AG09319 (cell line): ENCODE measurements at places on chromosomes 3 and 15.
A peak's percentile ranks its signal among the peaks of the same experiment; 100 is the strongest.

DNA sequence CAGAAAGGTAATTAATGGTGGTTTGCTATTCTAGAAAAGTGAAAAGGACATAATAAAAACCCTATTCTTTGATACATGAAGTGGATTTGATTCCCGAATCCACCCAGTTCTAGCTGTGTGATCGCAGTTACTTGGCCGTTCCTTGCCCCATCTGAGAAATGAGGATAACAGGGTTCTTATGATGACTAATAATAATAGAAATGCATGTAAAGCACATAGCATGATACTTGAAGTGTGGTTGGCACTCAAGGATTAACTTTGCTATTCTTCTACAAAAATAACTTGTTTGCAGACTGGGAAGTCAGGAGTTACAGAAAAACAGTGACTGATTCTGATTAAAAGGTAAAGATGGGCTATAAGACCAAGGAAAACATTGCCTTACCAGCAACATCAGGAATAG is 26.8 kb downstream of the PARL start:
- no peak for DNase-seq

DNA sequence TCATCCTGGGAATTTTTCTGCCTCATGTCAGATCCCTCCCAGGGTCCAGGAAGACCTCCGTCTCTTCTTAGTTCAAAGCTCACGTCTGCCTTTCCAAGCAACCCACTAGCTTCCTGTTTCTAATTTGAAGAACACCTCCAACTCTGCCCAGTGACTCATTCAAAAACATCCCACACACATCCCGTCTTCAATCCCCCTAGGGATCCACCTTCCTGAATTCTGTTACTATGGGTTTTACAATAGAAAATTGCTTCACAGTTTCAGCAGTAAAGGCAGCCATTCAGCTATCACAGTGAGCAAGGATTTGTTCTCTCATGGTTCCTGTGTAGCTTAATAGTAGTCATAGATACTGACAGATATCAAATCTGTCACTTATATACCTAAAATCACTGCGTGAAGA is 308.3 kb upstream of the CCDC54 start:
- DNase-seq: peak; percentile 49

DNA sequence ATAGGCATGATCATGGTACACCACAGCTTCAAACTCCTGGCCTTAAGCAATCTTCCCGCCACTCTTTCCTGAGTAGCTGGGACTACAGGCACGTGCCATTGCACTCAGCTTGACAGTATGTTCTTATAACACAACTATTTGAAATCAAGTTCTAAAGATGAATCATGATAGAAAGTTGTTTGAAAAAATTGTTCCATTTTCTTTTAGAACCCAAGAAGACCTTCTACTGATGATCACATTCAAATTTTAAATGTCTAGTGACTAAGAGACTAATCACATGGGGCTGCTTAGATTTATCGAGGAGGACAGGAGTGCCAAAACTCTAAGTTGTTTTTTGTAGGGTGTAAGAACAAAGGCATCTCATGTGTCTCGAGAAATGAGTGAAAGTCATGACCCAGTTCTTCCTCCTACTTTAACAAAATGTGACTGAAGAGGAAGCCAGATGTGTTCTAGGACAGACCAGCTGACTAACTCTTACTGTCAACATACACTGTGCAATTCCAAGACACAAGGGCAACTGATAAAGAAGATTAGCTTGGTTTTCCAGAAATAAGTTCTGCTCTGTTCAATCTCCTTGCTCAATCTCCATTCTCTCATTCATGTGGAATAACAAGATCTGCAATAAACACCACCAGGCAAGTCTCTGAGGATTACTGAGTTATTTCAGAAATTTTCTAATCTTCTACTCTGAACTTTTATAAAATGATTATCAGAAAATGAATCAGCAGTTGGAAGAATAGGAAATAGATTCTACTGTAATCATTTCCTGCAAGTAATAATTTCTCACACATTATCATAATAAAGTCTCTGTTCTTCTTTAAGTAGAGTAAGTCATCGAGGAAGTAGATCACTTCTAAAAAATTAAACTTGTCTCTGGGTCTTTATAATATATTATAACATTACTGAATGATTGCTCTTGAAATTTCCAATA is 122.6 kb upstream of the CCNL1 start:
- peak; percentile 73 for DNase-seq

- no peak for DNase-seq
These were observed 60.4 kb downstream of the P3H2 start for GRCh38 chr3:190060192-190060775.

GRCh38 chr3:27561576-27561975 is 77.4 kb upstream of the SLC4A7 start:
- no peak for DNase-seq

GRCh38 chr3:119676020-119676419 is 1.2 kb downstream of the COX17 start:
- DNase-seq: no peak

DNA sequence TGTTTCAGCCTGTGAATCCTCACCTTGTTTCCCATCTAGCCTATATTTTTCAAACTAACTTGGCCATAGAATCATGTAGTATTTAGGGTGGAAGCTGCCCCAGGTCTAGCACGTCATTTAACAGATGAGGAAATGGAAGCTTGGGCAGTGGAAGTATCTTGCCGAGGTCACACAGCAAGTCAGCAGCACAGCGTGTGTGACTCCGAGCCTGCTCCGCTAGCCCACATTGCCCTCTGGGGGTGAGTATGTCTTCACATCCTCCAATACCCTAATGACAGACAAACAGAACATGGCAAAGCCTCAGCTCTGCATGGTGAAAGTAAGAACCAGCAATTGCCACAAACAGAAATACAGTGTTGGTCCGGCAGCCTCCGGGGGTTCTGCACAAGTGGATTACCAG is 2.2 kb upstream of the CCR5 start:
- no peak for DNase-seq

GRCh38 chr3:64827431-64827830 is 139.6 kb upstream of the ADAMTS9 start:
- DNase-seq: no peak

DNA sequence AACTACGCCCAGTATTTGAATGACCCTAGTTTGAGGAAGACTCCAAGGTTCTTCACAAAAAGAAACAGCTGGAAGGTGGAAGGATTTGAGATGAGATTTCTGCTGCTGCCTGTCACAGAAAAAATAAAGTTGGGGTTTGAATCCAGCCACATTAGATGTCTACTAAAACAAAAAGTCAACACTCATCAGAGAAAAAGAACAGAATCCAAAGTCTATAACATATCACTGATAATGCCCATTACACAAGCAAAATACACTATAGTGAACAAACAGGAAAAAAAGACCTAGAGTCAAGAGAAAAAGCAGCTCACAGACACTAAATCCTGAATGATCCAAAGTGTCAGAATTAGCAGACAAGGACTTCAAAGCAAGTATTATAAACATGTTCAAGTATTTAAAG is 56.0 kb downstream of the RFX7 start:
- no peak for DNase-seq

DNA sequence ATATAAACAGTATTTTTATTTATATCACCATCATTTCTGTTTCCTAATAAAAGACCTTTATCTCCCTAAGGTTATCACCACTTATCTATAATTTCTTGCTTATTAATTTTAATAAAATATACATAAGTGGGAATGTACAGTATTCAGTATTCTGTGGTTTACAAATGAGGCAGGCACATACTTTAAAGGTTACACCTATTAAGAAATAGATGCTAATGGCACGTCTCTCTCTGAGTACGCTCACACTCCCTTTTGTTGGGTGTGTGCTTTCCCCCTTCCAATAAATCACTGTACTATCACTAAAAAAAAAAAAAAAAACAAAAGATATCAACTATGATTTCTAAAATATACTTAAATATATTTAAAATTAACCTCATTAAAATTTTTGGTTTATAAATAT is 8.9 kb downstream of the OXNAD1 start:
- no peak for DNase-seq

DNA sequence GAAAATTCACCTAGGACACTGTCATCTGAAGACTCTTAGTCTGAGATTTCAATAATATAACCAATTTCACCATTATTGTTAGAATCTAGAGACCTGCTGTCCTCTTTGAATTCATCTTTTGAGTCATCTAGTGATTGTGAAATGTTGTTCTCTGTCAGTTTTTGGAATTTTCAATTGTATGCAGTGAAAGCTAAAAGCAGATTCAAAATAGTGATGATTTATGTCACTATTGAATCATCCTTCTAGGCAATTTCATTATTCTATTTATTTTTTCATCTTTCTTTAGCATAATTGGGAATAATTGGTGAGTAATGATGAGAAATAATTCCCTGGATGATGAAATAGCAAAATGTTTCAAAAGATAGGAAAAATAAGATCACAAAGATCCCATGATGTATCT is 101.7 kb upstream of the EIF1B start:
- no peak for DNase-seq

- DNase-seq: no peak
These were observed 43.2 kb downstream of the LRRFIP2 start for GRCh38 chr3:37130984-37131859.

GRCh38 chr15:42165106-42165505 is 8.7 kb upstream of the PLA2G4F start:
- DNase-seq: no peak

GRCh38 chr3:121834157-121834670 is 646 bp downstream of the IQCB1 start:
- DNase-seq: no peak

- DNase-seq: peak; percentile 3
These were observed 66.6 kb upstream of the TBC1D5 start for GRCh38 chr3:17808994-17809393.

GRCh38 chr15:63447017-63447676 is 57.2 kb upstream of the USP3 start:
- no peak for DNase-seq

DNA sequence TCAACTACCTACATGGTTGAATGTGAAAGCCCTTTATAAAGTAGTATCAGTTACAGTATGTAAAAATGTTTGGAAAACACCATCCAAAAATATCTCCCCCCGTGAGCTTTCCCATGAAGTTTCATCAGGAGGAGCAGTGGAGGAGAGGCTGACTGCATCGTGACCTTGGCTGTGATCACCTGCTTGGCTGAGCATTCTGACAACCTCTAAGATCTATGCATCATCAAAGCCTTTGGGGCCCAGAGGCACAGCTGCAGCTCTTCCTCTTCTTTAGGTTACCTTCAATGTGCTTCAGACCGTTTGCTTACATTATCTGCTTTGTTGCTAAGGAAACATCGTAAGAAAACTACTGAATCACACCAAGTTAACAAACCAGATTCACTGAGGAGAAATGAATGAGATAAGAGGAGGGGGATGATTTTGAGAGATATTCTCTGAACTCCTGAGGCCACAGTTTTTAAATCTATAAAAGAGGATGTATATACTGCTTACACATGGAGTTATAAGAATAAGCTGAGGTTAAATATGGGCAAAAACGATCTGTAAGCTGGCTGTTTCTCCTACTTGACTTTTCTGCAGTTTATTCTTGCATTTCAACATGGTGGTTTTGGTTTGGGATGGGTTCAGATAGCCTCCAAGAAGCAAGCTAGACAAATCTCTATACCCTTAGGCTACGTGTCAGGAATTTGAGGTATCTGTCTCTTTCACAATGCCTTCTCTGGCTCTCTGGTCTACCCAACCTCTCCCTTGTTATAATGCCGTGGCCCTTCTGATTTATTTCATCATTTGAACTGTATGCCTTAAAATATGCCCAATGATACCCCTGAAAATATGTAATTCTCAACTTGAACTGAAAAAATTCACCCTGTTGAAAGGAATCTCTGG is 4.0 kb downstream of the GCSAM start:
- DNase-seq: no peak

- no peak for DNase-seq
These were observed 71.4 kb downstream of the ANXA2 start for GRCh38 chr15:60326343-60326742.

DNA sequence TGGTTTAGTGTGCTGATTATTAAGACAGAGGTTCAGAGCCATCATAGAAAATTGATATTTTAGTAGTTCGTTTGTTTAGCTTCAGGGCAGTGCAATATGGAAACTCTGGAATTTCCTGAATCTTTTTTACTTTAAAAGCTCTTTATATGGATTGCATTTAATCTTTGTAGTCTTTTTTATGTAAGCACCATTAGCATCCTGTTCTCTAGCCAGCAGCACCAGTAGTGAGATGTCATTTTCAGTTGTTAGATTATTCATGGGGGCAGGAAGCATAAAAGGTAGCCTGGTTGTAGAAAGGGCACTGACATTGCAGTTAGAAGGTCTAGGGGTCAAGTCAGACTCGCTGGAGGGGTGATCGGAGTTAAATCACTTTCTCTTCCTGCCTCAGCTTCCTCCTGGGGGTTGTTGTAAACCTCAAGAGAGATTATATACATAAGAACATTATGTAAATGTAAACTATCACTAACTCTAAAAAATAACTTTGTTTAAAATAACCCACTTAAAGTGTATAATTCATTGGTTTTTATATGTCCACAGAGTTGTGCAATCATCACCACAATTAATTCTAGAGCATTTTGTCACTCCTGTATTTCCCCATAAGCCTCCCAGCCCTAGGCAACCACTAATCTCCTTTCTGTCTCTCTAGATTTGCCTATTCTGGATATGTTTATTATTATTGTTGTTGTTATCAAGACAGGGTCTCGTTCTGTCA is 31.4 kb upstream of the ITPKA start:
- DNase-seq: no peak

- DNase-seq: no peak
These were observed 286.2 kb upstream of the STT3B start for GRCh38 chr3:31246293-31247062.

DNA sequence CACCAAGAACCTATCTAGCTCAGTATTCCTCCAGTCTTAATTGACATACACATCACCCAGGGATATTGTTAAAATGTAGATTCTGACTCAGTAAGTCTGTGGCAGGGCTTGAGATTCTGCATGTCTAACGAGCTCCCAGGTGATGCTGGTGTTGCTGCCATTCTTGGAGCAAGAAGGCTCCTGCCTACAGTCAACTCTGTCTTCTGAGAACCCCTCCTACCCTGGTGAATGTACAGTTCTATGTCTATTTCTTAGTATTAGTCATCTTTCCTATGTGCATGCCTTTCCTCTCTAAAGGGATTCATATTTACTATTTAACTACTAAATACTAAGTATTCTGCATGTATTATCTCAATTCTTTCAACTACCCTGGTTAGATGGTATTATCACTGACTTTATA is 268.7 kb downstream of the EDEM1 start:
- DNase-seq: no peak
